Activated CD4-positive, alpha-beta T cell treated with anti-CD3 and anti-CD28 coated beads, Interleukin-2, amount 10 ng/mL, durations not matched to agents 24 days and 14 days (primary cell): ENCODE measurements at places on chromosomes 7 and 10. TPM values are rescaled to one million over a fixed set of nuclear protein-coding genes. Genes with fewer than 3 reads are reported as not detected.

GRCh38 chr7:5870311-5870710, 10.3 kb upstream of the OCM start:
- DNase-seq, result no peak

DNA sequence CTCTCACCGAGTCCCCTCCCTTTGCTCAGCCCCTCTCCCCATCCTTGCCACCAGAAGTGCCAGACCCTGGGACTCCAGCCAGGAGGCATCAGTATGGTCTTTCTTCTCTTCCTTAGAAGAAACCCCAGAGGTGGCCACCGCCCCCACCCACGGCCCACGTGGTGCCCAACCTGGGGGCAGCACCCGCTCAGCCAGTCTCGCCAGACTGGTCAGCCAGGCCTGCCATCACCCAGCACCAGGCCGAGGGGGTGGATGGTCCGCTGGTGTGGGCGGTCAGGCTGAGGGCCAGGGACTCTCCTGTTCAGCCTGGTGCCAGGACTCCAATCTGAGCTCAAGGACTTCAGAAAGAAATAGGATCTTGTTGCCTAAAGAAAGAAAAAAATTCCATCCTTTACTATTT, 5.8 kb upstream of the CLDN4 start:
- no peak for DNase-seq

- DNase-seq, result peak; percentile 56
These were observed 1.2 kb upstream of the ZNF655 start for GRCh38 chr7:99557196-99557607.

GRCh38 chr7:158649279-158649678, 55.3 kb downstream of the NCAPG2 start:
- no peak for DNase-seq

- DNase-seq, result peak; percentile 52
These were observed 1.0 kb downstream of the IGFBP3 start for GRCh38 chr7:45919993-45920459.

DNA sequence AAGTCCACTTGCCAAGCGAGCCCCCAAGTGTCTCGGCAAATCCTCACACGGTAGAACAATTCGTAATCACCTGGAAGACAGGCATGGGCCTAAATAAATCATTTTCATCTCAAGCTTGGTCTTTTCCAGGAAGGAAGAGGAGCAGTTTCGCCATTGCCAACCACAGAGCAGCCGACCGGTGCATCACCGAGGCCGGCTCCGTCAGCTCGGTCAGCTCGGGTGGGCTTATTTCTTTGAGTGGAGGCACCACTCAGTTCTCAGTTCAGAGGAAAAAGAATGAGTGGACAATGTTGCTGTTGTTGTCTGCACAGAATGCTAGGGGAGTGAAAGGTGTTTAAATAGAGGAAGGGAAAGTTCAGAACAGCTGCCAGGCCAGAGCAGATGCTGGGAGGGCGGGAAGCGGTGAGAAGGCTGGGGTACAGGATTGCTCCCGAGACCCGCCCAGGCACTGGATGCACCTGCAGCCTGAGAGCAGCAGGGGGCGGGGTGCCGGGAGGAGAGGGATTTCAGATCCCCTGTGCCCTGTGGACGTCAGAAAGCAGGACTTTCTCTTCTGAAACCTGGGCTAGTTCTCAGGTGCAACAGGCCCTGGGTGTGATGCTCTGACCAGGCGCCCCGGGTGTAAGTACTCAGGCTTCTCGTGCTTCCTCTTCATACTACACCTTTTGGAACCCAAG, 17.7 kb upstream of the IGFBP3 start:
- DNase-seq, result no peak

- no peak for DNase-seq
These were observed 11.5 kb upstream of the SH2B2 start for GRCh38 chr7:102275123-102275703.

GRCh38 chr7:37488163-37488764, 39.6 kb upstream of the ELMO1 start:
- no peak for DNase-seq

DNA sequence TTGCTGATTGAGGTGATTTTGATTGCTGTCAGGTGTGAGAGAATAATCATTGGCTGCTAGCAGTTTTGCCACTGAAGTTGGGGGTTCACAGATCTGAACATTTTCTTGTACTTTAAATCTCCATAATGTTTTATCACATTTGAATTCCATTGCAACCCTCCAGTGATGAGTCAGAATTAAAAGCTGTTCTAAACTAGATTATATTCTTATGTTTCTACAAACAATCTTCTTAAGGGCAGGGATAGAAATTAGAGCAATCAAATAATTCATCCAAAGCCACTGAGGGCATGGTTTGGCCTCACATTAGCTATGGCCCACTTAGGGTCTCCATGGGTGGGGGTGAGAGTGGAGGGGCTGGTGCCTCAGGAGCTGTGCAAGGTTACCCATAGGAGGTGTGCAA, 53.0 kb upstream of the RPA3 start:
- DNase-seq, result no peak

- peak; percentile 86 for DNase-seq
These were observed at the start of gene RET for GRCh38 chr10:43076876-43077420. RET (plus strand) TSS chr10:43077069; CDS start chr10:43077259, 190 bp downstream.

DNA sequence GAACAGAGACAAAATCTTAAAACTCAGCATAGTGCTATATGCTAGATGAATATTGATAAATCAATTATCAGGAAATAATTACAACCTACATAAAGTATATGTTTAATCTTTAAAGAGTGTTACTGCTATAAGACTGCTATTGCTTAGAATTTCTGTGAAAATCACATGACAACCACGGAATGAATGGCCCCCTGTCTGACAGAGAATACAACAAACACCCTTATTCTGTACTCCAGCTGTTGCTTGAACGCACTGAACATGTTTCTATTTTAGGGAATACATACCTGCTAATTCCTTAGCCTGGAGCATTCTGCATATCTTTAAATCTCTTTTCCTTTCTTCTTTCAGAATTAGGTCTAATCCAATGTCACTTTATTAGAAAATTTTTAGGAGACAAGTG, 452.4 kb upstream of the PHF14 start:
- DNase-seq, result no peak

DNA sequence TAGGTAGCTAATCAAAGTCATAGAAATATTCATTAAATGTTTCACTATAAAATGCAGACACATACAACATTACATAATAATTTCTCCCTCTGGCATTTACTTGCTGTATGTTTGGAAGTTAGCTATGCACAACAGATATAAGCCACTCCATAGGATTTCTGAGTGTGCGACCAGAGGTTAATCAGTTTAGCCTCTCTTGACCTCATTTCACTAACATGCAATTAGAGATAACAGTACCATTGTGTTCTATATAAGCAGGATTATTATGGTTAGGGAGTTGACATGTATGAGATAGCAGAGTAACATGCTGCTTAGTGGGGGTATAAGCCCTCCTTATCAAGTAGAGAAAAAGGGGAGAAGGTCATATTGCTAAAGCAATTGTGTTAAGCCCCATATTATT, 26.4 kb downstream of the GLUD1 start:
- DNase-seq, result no peak

DNA sequence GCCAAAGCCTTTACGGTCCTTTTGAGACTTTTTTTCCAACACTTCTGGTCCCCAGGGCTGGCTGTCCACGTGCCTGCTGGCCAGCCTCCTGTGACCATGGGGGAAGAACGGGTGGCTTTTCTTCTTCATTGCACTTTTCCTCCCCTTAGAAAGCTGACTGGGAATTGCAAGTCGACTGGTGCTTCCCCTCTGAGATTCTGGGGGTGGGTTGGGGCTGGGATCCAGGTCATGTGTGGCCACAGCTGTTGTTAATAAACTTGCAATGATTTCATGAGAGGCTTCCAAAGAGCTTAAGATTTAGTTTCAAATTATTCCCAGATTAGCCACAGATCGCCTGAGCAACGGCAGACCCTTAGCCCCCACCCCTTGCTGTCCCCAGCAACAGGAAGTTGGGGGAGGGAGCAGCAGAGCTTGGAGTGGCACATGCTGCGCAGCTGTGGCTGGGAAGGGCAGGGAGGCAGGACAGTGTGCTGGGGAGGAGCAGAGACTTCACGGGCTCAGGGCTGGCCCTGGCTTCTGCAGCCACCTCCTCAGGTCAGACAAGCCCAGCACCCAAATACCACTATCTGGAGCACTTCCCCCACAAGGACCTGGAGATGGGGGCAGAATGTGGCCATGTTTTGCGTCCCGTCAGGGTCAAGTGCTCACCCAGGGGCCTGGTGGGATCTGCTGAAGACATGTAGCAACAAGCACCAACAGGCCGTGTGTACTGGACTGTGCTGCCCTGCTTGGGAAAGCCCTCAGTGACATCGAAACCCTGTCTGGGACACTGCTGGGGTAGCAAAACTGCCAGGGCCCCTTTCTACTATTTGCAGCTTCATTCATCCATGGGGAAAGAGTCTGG, 147.1 kb downstream of the RNF216 start:
- DNase-seq, result no peak

DENND2A gene
- total RNA-seq, result not detected in 2 replicates

NUTM2E gene
- total RNA-seq, result 0.19 TPM in 1 of 2 replicates, not detected in the other

ASAH2 gene
- 4.6 and 5.2 TPM in 2 replicates for total RNA-seq

IDI2 gene
- not detected in 2 replicates for total RNA-seq

SPDYE2 gene
- total RNA-seq, result 0.19 TPM in 1 of 2 replicates, not detected in the other

FRMD4A gene
- total RNA-seq, result 0.45 and 0.98 TPM in 2 replicates
